Left lung (tissue), 14 donors: ENCODE measurements at places on chromosomes 1 and 21.

GRCh38 chr1:160657250-160657781 is 10.5 kb upstream of the SLAMF1 start:
- DNase-seq: no peak

DNA sequence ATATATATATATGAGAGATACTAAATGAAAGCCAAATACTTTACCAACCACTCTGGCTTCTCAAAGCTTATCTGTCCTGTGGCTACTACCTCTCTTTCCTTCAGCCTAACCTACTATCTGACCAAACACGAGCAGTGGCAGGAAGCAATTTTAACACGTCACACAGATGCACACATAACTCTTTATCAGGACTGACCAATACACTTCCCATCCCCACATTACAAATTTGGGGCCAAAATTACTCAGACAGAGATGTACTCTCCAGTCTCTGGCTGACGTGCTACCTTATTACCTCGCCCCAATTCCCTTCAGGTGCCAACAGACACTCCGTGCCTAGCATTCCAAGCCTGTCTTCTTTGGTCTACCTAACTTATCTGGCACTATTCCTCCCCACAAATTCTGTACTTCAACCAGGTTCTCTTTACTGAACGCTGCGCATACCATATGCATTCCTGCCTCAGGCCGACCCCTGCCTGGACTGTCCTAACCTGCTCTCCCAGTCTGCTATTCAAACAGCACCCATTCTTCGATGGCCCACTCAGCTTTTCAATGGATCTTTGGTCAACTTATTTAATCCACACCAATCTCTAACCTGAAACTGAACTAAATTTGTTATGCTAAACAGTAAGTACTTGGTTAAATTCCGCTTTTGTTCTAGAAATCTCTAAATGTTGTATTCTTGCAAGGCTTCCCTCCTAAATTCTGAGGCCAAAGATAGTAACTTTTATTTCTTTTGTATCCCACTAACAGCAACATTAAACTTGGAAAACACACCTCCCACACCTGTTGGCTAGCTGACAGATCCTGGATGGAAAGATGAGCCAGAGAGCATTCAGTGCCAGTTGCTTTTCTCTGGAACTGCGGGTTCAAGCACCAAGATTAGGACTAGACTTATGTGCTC is 27.9 kb downstream of the RERE start:
- peak; percentile 61 for DNase-seq

GRCh38 chr1:163171826-163172225 is 30.9 kb downstream of the RGS5 start:
- DNase-seq: no peak

DNA sequence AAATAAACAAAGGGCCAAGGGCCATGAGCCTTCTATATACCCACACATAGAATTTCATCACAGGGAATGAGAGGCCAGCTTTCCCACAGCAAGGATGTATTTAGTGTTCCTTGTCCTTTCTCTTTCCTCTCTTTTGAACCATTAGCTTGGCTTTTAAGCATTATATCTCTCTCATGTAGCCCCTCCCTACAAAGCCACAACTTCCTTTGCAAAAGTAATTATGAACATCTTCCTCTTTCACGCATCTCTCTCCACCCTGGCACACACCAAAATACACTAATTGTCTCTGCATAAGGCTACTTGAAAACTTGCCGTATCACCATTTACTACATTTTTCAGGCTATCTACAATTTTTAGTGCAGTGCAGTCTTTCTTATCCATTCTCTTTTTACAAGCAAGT is 1.9 kb upstream of the AK5 start:
- DNase-seq: no peak

- DNase-seq: no peak
Observed at GRCh38 chr1:16442265-16442664, 1.7 kb downstream of the NECAP2 start.

DNA sequence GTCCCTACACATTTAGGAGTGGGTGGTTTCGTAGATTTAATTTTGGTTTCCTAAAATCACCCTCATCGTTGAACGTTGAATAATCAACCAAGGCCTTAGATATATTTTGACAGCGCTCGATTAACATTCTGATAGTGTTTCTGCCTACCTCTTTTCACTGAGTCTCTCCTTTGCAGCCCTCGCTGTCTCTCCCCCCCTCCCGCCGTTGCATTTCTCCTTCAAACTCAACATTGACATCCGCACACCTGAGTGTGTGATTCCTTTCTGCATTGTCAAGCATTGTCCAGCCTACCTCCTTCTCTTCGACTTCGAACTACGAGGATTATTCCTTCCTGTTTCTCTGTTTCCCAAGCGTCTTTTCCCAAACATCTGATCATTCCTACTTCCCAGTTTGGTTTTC is 1.8 kb upstream of the ADAMTS1 start:
- DNase-seq: no peak

- DNase-seq: no peak
Observed at GRCh38 chr1:220450927-220451326, 77.0 kb upstream of the MARK1 start.

DNA sequence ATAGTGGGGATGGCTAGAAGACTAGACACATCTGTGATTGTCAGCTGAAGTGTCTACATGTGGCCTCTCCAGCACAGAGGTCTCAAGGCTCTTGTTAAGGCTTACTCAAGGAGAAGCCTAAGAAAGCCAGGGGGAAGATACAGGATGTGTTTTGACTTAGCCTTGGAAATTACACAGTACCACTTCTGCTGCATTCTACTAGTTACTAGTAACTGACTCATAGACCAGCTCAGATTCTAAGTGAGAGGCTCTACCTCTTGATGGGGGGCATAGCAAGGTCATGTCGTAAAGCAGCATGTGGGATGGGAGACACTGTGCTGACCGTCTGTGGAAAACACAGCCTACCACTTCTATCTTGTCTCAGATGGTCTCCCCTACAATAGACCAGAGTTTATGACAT is 99.5 kb downstream of the UBE2U start:
- no peak for DNase-seq

DNA sequence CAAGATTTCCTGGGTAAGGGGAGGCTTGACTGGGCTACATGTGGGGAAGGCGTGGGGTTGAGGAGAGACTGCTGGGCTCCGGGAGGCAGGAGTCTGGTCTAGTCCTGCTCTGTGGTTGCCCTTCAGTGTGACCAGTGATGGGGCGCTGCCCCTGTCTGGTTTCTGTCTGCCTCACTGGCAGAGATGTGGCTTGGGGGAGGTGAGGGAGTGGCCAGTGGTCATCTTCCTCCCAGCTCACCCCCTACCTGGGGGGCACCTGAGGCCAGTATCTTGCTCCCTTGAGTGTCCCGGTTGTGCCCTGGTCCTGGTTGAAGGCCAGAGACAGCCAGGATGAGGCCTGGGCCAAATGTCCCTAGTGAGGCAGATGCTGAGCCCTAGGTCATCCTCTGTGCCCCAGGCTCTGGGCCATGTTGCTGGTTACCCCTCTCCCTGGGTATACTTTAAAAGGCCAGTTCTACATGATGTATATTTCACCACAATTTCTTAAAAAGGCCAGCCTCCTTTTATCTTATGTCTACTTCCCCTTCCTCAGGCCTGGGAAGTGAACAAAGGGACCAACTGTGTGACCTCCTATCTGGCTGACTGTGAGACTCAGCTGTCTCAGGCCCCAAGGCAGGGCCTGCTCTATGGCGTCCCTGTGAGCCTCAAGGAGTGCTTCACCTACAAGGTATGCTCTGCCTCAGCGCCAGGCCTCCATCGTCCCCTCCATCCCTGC is 10.5 kb downstream of the FAAH start:
- DNase-seq: no peak

DNA sequence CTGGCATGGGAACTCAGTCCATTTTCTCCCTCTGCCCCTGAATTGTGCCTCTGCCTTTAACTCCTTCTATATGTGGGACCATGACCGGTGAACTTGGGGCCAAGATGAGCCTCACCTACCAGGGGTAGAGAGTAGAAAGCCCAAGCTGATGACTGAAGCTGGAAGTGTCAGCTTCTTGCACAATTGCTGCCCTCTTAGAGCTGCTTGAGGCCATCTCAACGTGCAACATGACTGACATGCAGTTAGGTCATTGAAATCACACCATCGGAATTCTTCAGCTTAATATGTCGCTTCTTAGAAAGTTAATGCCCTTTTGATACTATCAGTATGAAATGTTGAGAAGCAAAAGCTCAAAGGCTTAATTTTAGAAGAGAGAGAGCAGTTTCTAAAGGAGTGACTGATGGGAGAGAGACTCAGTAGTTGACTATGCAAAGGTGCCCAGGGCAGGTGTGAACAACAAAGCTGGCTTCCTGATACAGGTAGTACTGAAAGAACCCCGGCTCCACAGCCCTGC is 89.4 kb upstream of the UBE2U start:
- DNase-seq: no peak

DNA sequence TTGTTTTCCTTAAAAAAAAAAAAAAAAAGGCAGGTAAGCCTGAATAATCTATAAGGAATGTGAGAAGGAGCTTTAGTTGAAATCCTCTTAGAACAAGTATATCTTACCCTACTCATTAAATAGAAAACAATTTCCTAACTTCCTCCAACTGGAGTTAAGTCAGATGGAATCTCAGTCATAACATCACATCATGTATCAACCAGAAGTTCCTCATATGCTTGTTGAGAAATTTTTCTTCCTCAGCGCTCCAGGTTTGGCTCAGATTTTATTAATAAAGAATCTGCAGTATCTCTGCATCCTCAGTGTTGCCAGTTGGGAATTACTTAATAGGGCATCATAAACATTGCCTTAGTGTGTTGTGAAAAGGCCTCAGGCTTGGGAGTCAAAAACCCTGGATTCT is 37.6 kb downstream of the DUSP10 start:
- no peak for DNase-seq

DNA sequence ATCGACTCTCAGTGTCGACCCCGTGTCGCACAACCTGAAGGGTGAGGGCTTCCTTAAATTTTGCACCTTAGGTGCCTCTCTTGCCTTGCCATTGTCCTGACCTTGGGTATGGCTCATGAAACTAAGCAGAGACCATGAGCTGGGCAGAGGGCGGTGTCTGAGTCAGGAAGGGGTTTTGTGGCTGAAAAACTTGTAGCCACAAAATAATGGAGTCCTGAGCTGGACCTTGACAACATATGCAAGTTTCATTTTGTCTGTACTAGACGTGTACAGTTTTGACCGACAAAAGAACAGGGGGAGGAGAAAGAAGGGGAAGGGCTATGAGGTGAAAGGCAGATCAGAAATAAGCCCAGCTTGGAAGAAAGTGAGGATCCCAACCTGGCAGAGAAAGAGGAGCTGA is 8.3 kb upstream of the RUNX1 start:
- DNase-seq: no peak

DNA sequence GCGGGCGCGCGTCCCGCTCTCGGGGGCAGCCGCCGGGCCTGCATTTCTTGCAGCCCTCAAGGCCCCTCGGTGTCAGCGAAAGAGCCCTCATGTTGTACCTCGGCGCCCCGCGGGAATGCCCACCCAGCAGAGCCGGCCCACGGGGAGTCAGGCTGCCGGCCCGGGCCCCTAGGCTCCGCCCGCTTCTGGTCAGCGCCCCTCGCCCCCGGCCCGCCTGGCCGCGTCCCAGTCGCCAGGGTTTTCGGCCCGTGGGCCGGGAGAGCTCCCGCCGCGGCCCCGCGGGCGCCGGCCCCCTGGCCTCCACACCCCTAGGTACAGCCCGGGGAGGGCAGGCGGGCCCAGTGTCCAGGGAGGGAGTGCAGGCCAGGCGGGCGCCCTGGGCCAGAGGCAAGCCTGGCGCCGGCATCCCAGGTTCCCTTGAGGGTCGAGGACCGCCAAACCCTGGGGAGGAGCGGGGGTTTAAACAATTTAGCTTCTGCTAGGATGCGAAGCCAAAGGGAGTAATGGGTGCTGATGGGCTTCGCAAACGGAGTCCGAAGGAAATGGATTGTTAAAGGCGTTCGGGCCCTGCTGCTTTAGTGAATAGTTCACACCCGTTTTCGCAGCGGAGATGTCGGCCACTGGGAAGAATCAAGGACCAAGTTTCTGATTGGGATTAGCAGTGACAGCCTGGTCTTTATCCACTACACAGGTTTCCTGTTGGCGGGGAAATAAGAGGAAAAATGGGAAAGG is 486 bp upstream of the KCNA3 start:
- no peak for DNase-seq

- no peak for DNase-seq
Observed at GRCh38 chr1:43558346-43558841, 27.7 kb downstream of the PTPRF start.
